Smooth muscle cell of the brain vasculature (primary cell): ENCODE measurements at places on chromosomes 3 and 15.

DNA sequence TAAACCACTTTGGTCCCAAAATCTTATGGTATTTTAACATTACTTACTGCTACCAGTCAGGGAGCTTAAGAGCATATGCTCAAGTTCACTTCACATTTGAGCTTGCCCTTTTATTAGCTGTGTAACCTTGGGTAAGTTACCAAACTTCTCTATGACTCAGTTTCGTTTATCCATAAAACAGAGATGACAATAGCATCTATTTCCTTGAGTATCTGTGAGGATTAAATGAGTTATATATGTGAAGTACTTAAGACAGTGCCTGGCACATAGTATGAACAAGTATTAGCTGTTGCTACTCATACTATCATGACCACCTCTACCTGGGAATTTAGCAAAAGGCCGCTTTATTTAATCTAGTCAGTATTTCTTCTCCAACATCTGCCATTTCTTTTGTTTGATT is 5.9 kb downstream of the ATOSA start:
- DNase-seq: no peak

DNA sequence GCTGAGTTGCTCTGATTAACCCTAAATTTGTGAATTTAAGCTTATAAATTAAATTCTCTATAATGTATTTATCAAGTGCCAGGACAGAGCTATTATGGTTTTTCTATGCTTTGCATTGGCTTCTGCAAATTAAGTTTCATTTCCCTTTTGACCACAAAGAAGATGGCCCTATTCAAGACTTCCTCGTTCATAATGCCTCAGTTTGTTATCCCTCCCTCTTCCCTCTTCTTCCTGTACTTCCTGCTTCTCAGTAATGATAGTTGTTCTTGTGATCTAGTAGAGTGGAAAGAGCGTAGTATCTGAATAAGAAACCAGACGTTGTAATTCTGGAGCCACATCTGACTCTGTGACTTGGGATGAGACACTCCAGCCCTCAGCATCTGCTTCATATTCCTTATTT is 118.7 kb downstream of the CACNA1D start:
- no peak for DNase-seq

DNA sequence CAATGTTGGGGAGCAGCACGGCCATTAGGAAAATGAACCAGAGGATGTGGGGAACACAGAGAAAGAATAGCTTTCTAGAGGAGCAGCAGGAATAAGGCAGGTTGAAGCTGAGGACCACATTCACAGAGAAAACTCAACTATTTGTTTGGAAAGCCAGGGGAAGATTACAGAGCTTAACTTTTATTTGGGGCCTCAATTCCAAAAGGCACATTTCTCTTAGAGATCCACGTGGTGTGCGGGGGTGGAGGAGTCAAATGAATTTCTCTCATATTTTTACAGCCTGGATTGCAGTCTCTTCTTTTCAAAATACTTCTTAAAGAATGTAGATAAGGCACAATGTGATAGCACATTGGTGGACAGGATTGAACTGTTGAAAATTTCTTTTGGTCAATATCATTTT is 253.7 kb downstream of the ROBO1 start:
- no peak for DNase-seq

DNA sequence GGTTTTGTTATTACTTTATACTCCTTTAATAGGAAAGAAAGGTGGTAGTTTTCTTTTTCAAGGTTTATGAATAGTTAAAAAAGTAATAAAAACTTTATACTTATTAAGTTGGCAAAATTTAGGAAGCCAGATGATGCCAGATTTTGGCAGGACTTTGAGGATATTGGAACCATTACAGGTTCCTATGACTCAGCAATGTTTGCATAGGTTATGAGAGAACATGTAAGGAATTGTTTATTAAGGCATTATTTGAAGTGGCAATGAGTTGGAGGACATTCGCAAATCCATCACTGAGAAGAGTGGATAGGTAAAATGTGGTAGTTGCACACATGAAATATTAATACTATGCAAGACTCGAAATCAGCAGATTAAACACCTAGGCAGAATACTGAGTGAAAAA is 29.9 kb downstream of the CDAN1 start:
- no peak for DNase-seq

GRCh38 chr3:119635719-119636118 is 24.7 kb downstream of the POPDC2 start:
- DNase-seq: no peak

DNA sequence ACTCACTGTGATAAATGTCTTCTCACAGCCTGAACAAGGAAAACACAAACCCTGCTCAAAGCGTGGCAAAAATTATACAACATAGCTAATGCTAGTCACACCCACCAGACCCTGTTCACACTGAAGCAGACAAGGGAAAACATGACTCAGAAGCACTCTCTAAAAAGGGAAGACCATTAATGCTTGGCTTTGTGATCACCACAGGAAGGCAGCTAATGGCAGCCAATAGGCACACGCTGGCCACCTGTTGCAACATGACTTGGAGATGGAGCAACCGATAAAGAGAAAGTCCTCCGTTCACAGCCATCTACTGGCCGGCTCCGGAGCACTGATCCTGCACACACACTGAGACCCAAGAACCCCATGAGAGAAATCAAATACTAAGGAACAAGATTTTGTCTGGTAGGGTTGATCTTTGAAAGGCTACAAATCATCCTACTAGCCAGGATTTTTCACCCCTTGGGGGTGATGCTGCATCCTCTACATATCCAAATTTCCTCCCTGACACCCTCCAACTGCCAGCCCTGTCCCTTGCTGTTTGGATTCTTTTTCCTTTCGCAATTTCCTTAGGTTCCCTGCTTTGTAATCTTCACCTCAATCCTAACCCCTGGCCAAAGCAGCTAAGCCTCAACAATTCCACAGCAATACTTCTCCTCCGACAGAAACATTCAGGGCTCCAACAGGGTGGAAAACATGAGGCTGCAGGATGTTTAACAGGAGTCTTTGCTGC is 3.2 kb downstream of the ZXDC start:
- no peak for DNase-seq

DNA sequence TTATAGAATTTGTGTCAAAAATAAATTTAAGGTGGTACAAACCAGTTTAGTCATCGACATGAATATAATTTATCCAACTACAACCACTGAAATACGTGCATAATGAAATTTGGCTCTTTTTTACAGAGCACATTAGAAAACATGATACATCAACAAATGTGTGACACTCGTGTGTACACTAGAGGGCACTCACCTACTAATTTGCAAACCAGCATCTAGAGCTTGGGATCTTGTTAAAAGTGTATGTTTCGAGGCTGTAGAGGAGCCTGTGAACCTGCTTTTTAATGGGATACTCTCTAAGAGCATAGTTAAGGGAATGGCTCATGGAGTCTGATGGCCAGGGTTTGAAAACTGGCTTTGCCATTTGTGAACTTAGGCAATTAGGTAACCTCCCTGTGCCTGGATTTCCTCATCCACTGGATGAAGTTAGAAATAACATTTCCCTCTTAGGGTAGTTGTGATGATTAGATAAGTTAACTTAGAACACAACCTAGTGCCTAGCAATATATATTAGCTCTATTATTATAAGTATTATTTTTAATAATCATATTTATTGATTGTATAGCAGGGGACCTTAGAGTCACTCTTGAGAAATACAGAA is 8.8 kb upstream of the CPOX start:
- no peak for DNase-seq

DNA sequence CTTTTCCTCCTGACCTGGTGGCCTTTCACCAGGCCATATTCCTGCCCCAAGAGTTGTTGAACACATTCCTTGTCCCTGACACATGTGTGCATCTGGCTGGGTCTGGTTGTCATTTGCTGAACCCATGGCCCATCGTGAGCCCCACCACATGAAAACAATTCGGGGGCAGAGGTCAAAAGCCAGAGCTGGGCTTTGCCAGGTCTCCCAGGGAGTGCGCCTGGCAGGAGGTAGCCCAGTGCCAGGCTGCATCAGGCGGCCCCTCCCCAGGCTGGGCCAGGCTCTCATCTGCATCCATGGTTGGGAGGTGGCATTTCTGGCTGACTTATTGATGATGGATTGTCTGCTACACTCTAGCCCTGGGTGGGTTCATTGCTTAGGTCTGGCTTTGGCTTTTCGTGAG is 30.9 kb downstream of the SPSB4 start:
- no peak for DNase-seq

DNA sequence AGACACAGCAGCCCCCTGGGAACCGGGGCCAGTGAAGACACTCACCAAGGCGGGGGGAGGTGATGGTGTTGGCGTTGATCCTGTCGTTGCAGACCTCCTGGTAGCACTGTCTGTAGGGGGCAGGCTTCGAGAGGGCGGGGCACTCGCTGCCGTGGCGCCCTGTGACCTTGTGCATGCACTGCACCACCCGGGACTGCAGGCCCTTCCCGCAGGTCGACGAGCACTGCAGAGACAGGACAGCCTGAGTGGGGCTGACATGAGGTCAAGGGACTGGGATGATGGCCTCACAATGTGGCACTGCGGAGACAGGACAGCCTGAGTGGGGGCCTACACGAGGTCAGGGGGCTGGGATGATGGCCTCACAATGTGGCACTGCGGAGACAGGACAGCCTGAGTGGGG is 242.8 kb upstream of the LYSMD4 start:
- DNase-seq: no peak

DNA sequence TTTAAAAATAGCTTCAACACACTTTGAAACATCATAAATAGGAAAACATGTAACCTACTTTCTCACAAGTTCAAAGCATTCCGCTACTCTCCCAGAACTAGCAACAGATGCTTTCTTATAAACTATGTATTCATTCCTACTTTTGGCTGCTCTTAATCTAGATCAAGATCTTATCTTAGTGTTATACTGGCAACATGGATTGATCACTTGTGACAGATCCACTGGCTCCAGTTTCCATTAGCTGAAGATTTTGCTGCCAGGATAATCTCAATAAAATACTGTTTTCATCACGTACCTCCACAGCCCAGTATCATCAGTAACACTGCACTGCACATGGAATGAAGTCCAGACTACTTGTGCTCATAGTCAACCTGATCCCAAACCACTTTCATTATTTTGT is 491.7 kb upstream of the AGTR1 start:
- DNase-seq: no peak

- no peak for DNase-seq
Observed at GRCh38 chr3:2334921-2335320, 236.3 kb downstream of the CNTN4 start.

GRCh38 chr3:118806423-118806822 is 228.2 kb downstream of the IGSF11 start:
- no peak for DNase-seq

DNA sequence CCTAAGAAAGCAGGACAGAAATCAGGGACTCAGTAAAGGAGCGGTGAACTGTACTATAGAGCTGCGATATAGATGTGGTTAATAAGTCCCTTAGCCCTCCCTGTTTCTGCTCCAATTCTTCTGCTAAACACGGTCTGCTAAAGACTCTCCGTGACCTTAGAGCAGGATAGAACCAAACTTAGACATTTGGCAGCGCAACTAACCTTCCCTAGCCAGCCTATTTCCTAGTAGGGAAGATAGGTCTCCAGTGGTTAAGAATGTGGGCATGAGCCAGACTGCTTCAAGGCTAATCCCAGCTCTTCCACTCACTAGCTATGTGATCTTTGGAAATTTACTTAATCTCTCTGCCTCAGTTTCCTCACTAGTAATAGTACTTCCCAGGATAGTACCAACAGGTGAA is 193.6 kb upstream of the IL12A start:
- DNase-seq: no peak

GRCh38 chr3:124352149-124352539 is 360.2 kb upstream of the ROPN1 start:
- no peak for DNase-seq

GRCh38 chr3:30513374-30514152 is 92.8 kb upstream of the TGFBR2 start:
- DNase-seq: no peak

DNA sequence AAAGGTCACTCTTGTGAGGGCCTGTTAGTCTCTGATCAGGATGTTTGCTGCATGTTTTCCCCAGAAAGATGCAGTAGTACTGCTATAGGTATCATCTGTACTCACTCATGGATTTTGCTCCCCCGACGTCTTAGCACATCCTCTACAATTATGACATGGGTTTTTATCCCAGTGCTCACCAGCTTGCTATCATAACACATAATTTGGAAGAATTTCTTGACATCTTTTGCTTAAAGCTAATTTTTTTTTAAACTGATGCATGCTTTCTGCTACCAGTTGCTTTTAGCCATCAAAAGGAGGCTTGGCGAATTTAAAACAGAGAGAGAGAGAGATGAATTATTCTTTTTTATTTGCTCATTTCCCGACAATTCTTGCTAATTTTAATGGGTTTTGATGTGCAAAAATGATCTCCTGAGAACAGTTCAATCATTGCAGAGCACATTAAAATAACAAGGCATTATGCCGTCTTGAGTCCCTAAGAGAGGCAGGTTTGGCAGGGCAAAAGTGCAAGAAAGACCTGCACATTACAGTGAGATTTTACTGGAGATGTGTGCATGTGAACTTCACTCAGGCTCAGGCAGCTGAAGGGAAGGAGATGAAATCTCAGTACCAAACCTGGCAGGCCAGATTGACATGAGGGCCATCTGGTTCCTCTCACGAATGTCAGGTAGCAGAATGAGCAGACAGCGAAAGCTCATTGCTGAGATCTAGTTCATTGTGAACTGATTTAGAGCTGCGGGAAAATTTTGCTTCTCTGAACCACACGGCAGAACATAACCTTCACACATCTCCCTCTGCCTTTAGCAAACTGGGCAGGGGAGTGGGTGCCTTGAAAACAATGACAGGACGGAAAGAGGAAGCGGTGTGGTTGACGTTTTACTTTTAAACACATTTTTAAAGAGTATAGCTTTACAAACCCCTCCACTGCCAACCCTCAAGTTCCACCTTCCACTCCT is 25.9 kb upstream of the GOLGA8B start:
- no peak for DNase-seq

DNA sequence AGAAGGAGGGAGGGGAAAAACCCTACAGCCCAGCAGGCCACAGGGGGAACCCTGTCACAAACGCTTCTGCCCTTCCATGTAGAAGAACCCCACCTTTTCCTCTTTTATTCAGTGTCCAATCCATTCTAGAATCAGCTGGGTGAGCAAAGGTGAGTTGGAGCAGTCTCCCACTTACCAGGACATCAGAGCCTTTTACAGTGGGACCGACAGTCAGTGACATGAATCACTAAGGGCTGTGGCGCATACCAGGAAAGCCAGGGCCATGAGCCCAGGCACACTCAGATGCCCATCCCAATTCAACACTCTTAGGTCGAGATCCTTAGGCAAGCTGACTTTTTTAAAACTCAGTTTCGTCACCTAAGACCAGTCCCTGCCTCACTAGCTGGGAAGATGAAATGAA is 146.1 kb downstream of the AQP9 start:
- no peak for DNase-seq
